ENCODE measurements at places on chromosomes 2 and 18.

GRCh38 chr18:35076135-35076924 is 35.1 kb downstream of the MAPRE2 start:
- DNase-seq = no peak

DNA sequence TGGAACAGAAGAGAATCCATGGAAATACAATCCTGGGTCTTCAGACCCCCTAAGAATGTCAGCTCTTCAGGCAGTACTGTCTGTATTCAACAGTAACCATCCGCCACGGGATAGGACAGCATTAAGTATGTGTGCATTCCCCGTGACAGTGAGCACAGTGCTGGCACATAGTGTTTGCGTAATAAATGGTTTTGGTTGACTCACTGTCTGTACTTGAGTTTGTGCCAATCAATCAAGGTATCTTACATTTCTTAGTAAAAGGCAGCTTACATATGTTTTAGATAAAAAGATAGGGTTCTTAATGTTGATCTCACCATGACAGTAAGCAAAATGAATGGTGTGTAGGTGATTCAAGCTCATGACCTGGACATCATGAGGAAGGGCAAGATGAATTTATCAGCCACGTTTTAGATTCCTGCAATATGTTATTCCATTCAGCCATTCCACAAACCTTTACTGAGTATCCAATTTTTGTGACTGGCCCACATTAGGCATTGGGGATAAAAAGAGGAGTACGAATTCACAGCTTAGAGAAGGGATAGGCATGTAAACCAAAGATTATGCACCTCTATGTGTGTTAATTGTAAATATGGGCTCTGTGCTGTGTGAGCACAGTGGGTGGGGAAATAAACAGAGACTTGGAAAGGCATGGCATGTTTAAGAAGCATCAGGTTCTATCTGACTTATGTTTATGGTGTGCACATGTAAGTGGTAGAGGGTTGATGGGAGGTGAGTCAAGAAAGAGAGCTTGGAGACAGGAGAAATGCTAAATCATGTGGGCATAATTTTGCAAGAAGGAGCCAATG is 258.8 kb downstream of the SLC8A1 start:
- DNase-seq = no peak

- no peak for DNase-seq
Measured at GRCh38 chr2:62219407-62220159, 23.7 kb downstream of the B3GNT2 start.

- DNase-seq = peak; percentile 85
Measured at GRCh38 chr2:96764253-96764637, 3.5 kb downstream of the CNNM4 start.

GRCh38 chr2:109108740-109109139 is 20.3 kb upstream of the SH3RF3 start:
- DNase-seq = no peak

- DNase-seq = no peak
Measured at GRCh38 chr2:228654707-228655106, 473.2 kb upstream of the SPHKAP start.

DNA sequence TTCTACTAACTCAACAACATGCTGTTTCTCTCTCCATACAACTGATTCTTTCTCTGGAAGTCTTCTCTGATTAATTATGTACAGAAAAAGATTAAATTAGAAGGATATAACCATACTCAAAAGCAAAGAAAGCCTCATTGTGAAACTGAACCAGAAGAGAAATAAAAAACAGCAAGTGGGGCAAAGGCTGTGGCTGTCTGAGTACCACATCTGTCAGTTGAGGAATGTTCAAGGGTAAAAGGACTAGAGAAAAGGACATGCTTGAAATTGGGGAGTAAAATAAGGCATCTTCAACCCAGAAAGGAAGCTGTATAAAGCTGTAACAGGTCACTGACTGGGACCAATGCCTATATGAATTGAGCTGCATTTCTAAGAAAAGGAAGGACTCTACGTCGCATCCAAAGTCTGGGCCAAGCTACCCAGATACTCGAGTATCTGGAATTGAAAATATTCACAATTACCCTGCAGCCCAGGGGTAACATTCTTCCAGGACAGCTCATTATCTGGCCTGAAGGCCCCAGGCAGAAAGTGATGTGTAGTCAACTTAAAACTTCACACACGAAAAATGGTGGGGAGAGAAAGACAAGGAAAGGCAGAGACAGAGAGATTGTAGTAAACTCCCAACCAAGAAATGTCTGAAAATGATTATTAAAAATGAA is 356.0 kb upstream of the GALNT5 start:
- no peak for DNase-seq

GRCh38 chr2:8282858-8283252 is 399.0 kb upstream of the ID2 start:
- no peak for DNase-seq

DNA sequence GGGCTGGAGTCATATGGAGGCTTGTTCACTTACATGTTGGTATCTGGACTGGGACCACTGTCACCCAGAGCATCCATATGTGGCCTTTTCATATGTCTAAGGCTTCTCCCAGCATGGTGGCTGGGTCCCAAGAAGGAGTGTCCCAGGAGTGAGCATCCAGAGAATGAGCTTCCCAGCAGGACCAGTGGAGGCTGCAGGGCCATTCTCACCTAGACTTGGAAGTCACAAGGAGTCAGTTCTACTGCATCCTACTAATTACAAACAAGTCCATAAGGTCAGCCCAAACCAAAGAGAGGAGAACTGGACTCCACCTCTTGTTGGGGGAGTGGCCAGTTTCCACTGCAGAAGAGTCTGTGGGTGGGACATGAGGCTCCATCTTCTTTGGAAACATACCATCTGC is 5.1 kb upstream of the TEX51 start:
- DNase-seq = no peak

- DNase-seq = peak; percentile 57
Measured at GRCh38 chr2:186737732-186738508, 44.1 kb downstream of the FAM171B start.

DNA sequence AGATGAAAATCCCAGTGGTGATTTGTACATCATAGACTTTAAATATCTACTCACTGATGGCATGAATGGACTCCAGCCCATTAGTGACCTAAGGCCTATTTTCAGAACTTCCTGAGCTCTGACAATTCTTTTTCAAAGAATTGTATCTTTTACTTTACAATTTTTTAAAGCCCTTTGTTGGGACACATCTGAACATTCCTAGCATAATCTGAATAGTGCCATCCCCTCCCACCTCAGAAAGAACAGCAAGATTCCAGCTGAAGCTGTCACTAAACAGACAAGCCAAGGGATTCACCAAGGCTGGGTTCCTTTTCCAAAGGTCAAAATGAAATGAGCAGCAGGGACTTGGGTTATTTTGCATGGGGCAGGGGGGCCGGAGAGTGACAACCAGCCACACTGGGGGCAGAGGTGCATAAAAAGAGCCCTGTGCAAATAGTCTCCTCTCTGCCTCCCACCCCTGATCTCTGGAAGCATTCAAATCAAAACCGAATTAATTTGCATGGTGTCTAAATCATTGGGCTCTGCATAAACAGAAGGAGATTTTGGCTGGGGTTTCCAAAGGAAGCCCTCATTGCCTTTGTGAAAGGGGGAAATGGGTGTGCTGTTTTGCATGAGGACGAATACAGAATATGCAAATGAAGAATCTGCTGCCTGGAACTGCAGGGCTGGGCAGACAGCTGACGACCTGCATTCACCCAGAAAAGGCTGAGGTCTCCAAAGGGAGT is 17.2 kb downstream of the EPHA4 start:
- no peak for DNase-seq

- no peak for DNase-seq
Measured at GRCh38 chr18:31576670-31577069, 15.0 kb upstream of the TTR start.

GRCh38 chr2:114373591-114373990 is 68.8 kb upstream of the DPP10 start:
- DNase-seq = no peak

GRCh38 chr2:64354857-64355680 is 98.9 kb upstream of the LGALSL start:
- no peak for DNase-seq

DNA sequence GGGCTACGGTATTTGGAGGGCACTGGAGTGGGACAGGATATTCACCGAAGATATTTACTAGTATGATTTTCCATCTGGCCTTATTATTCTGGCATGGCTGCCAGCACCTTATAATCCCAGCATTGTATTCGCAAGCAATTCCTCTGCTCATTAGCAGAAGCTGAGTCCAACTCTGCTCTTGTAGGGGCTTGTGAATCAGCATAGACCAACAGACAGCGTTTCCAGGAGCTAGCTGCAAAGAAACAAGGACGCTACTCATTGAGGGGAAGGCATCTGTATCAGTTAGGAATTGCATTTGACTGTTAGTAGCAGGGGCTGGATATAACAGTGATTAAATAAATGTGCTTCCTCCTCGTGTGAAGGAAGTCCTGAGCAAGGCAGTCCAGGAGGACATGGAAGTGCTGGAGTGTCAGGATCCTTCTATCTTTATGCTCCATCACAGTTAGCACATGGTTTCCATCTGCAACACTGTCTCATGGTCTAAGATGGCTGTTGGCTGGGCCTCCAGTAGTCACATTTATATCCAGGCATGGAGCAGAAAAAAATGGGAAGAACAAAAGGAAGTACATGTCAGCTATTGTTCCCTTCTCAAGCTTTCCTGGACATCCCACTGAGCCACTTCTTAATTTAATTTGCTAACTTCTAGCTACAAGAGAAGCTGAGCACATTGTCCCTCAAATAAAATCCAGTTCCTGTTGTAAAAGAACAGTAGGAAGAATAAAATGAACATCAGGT is 214.1 kb downstream of the C1D start:
- DNase-seq = no peak

GRCh38 chr2:158507141-158507540 is 50.4 kb downstream of the PKP4 start:
- DNase-seq = no peak

DNA sequence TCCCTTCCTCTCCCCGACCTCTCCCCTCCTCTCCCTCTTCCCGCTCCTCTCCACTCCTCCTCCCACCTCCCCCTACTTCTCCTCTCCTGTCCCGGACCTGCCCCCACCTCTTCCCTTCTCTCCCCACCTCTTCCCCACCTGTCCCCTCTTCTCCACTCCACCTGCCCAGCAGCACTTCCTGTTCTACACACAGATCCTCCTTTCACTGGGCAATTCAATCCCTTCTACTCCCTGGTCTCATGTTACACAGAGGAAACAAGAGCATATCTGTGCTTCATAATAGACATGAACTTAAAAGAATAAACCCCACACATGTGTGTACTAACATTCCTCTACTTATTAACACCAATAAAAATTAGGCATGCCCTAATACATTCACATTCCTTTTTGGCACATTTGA is 34.8 kb downstream of the TIMM21 start:
- DNase-seq = no peak

- no peak for DNase-seq
Measured at GRCh38 chr18:32629292-32629691, 143.5 kb downstream of the KLHL14 start.

DNA sequence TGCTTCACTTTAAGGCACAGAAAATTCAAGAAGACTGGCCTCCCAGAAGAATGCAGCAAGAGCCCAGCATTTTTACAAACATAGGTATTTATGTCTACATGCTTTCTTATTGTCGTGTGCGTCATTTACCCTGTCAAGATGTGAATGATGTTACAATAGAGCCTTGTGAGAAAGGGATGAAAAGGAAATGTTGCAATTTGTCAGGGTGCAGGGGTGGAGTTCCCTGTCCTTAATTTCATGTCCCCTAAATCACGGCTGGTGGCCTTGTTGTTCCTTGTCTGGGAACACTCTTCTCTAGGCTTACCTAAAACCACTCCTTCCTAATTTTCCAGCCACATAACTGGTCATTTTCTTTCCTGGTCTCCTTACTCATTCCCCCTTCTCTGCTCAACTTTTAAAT is 194.2 kb downstream of the TXNL1 start:
- DNase-seq = no peak

- no peak for DNase-seq
Measured at GRCh38 chr2:140998577-140998976, 1132.2 kb downstream of the LRP1B start.

GRCh38 chr2:11343650-11344341 is 640 bp downstream of the ROCK2 start:
- DNase-seq = peak; percentile 32

All from posterior cingulate gyrus (tissue), 11 donors.